ENCODE measurements at places on chromosomes 2 and 18.

DNA sequence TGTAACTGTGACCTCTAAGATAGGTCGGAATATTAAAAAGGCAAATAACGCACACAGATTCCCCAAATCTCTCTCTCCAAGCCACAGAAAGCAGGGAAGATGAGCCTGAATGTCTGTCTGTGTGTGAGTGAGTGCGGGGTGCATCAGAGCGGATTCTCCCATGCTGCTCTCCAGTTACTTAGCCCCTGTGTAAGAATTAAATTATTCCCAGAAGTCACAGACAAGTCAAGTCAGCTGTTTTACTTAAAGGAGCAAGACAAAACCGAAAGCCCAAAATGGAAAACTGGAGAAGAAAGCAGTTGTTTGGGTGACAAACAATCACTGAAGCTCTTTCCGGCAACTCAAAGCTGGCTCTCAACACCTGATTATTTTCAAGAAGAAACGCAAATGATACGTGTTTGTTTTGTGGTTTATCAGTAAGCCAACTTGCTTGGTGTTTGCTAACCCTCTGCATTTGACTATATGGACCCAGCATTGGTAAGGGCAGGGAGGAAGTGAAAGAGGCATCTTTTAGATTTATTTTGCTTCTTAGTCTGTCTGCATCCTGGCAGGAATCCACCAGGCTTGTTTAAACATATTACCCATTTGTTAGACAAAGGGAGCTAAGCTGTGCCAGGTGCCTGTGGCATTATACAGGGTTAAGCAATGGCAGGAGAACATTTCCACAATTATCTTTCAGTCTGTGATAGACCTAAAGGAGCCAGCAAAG, 121.5 kb upstream of the CREB1 start:
- DNase-seq = no peak

DNA sequence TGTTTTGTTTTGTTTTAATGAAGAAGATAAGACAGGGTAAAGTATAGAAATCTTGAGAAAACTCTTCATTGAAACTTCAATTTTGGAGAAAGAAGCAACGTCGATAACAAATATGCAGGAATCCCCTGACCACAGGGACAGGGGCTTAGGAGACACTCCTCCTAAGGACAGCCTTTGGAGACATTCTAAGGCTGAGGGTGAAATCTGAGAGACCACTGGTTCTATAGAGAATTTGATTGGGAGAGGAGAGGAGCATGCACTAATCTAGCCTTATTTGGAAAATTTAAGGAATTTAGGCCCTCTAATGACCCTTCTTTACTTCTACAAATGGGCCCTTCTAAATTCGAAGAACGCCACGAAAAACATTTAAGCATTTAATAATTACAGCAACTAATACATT, 207.6 kb downstream of the PPP1R1C start:
- DNase-seq = no peak

GRCh38 chr18:33584548-33585430, 6.8 kb downstream of the ASXL3 start:
- no peak for DNase-seq

DNA sequence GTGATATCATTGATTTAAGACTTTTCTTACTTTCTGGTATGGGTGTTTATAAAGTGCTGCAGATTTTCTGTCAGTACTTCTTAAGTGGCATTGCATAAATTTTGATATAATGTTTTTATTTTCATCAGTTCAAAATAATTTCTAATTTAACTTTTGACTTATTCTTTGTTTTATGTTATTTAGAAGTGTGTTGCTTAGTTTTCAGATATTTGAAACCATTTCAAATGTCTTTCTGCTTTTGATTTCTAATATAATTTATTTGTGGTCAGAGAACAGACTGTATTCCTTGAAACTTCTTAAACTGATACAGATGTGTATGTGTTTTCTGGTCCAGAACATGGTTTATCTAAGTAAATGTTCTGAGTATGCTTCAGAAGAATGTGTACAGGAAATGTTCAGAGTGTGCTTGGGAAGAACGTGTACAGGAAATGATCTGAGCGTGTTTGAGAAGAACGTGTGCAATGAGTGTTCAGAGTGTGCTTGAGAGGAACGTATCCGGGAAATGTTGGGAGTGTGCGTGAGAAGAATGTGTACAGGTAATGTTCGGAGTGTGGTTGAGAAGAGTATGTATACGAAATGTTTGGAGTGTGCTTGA, 265.7 kb upstream of the HS6ST1 start:
- no peak for DNase-seq

DNA sequence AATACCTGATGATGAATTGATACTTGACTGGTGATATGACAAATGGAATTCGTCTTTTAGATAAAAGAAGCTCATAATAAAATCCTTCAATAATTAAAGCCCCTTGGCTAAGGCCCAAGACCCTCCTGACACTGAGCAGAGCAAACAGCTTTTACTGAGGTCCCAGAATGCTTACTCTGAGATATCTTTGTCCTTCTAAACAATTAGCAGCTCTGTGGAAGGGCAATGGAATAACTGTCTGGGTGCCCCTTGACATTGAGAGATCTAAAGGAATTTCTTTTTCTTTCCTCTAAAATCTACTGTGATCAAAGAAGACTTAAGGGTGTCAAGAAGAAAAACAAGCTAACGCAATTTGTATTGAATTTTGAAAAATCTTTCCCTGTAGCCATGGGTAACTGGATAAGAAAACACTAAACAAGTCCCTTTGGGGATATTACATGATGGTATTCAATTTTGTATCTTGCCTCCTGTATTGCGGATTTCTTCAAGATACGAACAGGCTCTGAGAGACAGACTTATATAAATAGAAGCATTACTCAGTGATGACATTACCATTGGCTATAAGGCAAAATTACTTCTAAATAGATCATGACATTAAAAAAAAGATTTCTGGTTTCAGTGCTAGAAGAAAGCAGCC, 128.8 kb downstream of the MREG start:
- DNase-seq = no peak

GRCh38 chr2:152493945-152494528, 159.1 kb downstream of the FMNL2 start:
- no peak for DNase-seq

DNA sequence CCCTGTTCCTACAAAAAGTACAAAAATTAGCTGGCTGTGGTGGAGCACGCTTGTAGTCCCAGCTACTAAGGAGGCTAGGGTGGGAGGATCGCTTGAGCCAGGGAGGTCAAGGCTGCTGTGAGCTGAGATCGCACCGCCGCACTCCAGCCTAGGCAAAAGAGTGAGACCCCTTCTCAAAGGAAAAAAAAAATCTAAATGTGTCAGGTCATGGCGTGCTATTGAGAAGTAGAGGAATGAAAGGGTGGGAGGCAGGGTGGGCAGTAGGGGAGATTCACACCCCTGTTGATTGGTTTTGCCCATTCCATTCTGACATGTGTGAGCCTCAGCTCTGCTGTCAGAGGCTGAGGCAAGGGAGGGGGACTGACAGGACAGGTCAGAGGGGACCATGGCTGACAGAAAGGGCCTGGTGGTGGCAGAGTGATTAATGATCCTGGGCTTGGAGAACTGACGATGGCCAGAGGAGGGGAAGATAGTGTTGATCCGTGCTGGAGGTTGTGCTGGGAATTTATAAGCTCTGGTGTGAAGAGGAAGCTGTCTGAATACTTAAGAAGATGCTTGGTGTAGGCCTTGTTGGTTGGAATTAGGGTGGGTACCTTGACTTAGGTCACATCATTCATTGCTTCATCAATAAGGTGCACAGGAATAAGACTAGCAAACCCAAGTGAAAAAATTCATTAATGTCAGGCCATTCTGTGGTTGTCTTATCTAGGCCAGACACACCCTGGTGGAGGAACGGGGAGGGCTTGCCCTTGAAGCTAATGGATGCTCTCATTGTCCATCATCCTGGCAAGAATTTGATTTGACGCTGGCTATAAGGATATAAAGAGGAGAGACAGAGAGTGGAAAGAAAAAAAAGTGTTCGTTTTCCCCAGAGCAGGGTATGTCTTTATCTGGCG, 19.1 kb upstream of the SMARCAL1 start:
- no peak for DNase-seq

- DNase-seq = peak; percentile 79
Measured at GRCh38 chr2:172427256-172427989, at the start of gene ITGA6. TSS of gene ITGA6 (plus strand) at chr2:172427586.

- DNase-seq = no peak
Measured at GRCh38 chr2:135563793-135564192, 32.5 kb downstream of the R3HDM1 start.

- DNase-seq = no peak
Measured at GRCh38 chr2:121073320-121074210, 211.4 kb downstream of the TFCP2L1 start.

DNA sequence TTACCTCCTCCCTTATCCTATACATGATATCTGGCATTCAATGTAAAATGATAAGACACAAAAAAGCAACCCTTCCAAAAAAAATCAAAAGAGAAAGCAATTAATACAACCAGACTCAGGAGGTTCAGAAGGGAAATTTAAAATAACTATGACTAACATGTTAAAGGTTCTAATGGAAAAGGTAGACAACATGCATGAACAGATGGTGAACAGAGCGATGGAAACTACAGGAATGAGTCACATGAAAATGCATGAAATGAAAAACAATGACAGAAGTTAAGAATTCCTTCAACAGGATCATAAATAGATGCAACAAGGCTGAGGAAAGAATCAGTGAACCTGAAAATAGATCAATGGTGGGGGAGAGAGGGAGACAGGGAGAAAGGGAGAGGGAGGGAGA, 26.1 kb upstream of the ERCC3 start:
- no peak for DNase-seq

GRCh38 chr2:154527962-154528361, 170.5 kb upstream of the KCNJ3 start:
- no peak for DNase-seq

- no peak for DNase-seq
Measured at GRCh38 chr2:119630121-119630520, 48.9 kb upstream of the TMEM177 start.

DNA sequence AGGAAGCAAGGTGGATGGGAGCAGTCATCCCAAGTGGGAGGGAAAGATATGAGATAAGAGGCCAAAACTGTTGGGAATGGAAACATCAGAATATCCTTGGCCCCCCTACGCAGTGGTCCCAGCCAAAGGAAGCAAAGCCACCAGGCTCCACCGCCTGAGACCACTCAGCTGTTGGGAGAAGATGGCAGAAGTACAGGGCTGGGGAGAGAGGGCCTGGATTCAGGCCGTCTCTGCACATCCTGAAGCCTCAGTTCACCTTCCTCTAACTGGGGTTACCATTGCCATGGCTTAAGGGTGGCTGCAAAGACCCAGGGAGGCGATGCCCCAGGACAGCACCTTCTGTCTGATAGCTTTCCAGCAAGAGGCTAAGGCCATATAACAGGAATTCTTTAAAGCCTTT, 193.8 kb downstream of the MGAT5 start:
- no peak for DNase-seq

- no peak for DNase-seq
Measured at GRCh38 chr2:189015359-189015758, 41.2 kb downstream of the COL3A1 start.

DNA sequence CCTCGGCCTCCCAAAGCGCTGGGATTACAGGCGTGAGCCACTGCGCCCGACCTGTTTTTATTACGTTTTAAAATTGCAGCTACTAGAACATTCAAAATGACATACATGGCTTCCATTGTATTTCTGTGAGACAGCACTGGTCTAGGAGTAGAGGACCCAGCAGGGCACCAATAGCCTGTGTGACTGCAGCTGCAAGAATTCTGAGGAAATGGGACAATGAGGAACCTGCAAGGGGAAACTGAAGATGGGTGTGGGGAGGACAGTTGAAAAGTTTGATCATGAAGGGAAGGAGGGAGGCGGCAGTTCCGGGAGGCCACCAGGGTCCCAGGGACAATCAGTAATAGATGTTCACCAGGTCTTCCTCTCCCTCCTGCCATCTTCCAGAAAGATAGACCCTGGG, 13.9 kb upstream of the DNPEP start:
- no peak for DNase-seq

DNA sequence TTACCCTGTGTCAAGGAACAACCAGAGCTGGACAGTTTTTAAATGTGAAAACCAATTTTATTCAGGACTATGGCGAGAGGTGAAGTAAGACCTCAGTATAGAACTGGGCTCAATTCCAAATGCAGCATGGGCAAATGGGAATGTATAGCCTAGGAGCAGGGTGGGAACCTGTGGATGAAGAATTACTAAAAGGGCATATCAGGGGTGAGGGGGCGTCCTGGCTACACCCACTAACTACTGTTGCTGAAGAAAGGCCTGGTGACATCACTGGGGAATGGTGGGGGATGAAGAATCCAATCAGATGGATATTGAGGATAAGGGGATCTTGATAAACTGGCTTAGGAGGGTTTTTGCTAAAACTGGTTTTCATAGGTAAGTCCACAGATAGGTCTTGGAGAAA, 27.3 kb upstream of the IL37 start:
- DNase-seq = no peak

DNA sequence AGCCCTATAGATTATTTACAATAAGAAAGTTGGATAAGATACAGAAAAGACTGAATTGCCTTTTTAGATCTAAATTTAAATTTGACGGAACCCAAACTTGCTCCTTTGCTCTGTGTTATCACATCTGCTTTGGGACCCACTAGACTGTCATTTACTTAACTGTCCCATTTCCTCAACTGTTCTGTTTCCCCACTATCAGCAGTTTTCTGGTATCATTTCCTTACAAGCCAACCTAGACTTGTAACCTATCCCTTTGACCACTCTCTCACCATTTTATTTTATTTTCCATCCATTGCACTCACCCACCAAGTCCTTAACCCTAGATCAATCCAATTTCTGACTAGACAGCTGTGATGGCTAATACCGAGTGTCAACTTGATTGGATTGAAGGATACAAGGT, 38.6 kb upstream of the CD28 start:
- no peak for DNase-seq

DNA sequence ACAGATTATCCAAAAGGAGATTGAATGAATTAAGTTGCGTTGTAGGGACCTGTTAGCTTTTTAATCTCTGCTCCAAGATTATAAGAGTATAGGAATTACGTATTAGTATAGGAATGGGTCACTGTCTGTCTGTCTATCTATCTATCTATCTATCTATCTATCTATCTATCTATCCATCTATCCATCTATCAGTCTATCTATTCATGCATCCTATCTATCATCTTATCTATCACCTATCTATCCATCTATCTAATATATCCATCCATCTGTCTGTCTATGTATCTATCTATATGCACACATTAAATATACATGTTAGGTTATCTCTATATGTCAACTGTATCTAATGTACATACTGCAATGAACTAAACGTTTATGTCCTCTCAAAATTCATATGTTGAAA, 255.8 kb downstream of the LPIN1 start:
- DNase-seq = no peak

GRCh38 chr2:185899366-185899765, 160.8 kb downstream of the FSIP2 start:
- no peak for DNase-seq

DNA sequence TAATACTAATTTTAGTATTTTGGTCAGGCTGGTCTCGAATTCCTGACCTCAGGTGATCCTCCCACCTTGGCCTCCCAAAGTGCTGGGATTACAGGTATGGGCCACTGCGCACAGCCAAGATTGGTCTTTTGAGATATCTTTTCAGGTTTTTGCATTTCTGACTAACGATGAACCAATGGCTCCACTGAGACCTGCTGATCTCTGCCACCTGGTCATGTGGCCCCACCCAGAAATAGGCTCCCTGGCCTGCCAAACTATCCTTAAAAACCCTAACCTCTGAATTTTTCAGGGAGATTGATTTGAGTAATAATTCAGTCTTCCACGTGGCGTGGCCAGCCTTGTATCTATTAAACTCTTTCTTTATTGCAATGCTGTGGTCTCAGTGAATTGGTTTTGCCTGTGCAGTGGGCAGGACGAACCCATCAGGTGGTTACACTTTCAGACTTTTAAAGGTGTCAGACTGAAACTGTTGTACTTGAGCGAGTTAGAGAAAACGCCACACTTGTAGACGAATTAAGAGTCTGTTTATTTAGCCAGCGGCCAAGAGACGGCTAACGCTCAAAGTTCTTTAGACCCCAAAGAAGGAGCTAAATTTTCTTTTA, 85.8 kb upstream of the MSH6 start:
- no peak for DNase-seq
